ENCODE measurements at places on chromosomes 5 and 9.

DNA sequence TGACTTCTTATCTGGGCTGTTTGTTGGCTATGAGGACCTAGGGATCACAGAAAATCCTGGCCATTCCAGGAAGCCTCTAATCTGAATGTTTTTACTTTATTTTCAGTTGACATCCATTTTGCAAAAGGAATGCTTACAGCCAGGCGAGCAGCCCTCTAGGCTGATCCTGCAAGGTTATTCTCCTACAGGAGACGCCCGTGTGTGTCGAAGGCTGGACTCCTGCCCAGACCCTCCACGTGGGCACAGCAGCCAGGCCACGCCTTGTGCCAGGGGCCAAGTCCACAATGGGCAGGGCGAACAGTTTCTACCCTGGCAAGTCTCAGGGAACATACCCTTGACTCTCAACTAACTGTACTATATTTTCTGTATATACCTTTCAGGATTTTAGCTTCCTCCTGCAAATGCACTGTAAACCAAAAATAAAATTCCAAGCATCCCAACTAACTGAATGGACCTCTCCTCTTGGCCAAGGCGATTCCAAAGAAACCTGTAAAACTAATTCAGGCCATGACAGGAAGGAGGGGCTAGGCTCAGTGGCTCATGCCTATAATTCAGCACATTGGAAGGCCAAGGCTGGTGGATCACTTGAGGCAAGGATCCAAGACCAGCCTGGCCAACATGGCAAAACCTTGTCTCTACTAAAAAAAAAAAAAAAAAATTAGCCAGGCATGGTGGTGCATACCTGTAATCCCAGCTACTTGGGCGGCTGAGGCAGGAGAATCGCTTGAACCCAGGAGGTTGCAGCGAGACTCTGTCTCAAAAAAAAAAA, 5.7 kb downstream of the CMBL start:
- no peak overlapping the region for H3K4me3 ChIP-seq
- H3K4me1 ChIP-seq = peaks cover 14% of the 10 kb centered on the region
- H3K27ac ChIP-seq = no peak overlapping the region
- no peak for DNase-seq
- H3K36me3 ChIP-seq = no peaks in the 10 kb centered on the region
- H3K27me3 ChIP-seq = no peaks in the 10 kb centered on the region

GRCh38 chr5:157584628-157585027, 9.1 kb upstream of the ADAM19 start:
- no peak overlapping the region for H3K27ac ChIP-seq
- no peak overlapping the region for H3K4me3 ChIP-seq
- no peaks in the 10 kb centered on the region for H3K27me3 ChIP-seq
- no peak for DNase-seq
- no peaks in the 10 kb centered on the region for H3K4me1 ChIP-seq
- no peaks in the 10 kb centered on the region for H3K36me3 ChIP-seq

DNA sequence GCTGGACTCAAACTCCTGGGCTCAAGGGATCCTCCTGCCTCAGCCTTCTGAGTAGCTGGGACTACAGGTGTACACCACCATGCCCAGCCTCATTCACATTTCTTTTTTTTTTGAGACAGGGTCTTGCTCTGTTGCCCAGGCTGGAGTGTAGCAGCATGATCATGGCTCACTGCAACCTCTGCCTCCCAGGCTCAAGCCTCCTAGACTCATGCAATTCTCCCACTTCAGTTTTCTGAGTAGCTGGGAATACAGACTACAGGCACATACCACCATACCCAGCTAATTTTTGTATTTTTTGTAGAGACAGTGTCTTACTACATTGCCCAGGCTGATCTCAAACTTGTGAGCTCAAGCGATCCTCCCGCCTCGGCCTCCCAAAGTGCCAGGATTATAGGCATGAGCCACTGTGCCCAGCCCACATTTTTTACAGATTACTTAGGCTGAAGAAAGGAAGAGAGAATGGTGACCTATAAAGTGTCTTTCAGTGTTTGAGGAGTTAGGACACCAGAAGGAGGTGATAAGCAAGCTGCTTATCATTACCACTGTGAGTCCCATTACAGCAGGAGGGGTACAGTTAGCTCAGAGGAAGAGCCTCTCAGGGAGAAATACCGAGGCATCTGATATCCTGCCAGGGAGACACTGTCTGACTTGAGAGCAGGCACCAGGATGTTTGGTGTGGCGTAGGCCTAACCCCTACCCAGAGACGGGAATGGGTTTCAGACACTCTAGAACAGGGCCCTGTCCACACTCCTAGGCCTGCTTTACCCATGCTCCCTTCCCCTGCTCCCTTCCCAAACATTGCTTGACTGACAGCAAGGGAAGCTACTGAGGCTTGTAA, 9.7 kb downstream of the FAXDC2 start:
- H3K4me3 ChIP-seq = no peak overlapping the region
- no peaks in the 10 kb centered on the region for H3K36me3 ChIP-seq
- DNase-seq = no peak
- no peak overlapping the region for H3K27ac ChIP-seq
- peaks cover 6% of the 10 kb centered on the region for H3K4me1 ChIP-seq
- no peaks in the 10 kb centered on the region for H3K27me3 ChIP-seq

DNA sequence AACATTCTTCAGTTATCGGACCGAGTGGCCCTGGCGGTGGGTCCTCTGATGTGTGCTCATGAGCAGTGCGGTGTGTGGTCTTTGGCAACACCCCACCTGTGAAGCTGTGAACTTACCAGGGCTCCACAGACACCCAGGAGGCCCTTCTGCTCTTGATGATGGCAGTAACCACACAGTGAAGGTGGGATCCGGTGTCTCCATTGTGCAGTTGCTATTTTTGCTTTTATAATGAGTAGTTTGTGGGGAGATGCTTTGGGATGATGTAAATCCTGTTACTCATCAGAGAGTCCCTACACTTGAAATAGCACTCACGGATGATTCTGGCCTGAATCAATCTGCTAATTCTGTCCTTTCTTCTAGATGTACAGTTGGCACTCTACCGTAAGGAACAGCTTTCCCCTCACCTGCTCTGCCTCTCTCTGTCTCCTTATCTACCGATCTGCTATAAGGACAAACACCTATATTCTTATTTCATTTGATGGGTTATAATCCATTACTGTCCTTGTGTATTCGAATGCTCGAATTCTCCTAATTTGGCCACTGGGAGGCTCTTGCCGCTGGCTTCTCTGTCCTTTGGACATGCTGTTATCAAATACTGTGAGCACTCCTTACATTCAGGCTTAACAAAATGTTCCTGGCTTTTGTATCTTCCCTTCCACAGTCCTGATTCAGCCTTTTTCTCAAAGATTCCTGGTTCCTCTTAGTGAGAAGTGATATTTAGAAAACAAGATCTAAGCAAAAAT, 20.2 kb downstream of the ATPSCKMT start:
- no peaks in the 10 kb centered on the region for H3K4me1 ChIP-seq
- no peaks in the 10 kb centered on the region for H3K36me3 ChIP-seq
- H3K27ac ChIP-seq = no peak overlapping the region
- DNase-seq = no peak
- no peak overlapping the region for H3K4me3 ChIP-seq
- no peaks in the 10 kb centered on the region for H3K27me3 ChIP-seq

GRCh38 chr5:54832858-54833257, 152.5 kb downstream of the ESM1 start:
- H3K4me3 ChIP-seq = no peak overlapping the region
- no peaks in the 10 kb centered on the region for H3K4me1 ChIP-seq
- no peak for DNase-seq
- no peak overlapping the region for H3K27ac ChIP-seq
